ENCODE measurements at places on chromosomes 16 and 17.

DNA sequence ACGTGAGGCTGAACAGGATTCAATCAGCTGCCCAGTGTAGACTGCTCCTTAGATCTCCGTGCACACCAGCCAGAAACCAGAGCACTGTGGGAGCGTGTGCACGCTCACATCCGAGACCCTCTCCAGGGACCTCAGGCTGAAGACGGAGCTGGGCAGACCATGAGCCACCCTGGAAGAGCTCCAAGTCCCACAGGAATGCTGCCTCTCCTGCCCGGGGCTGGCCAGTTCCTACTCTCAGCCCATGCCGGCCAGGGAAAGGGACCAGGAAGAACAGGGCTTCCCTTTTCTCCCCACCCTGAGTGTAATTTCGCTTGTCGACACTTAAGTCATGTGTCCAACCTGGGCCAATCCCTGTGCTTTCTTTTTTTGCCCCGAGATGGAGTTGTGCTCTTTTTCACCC, 6.9 kb downstream of the ALYREF start:
- no peak for DNase-seq

- no peak for DNase-seq
These were observed 2.3 kb upstream of the CLUH start for GRCh38 chr17:2713881-2714280.

- no peak for DNase-seq
These were observed 24.1 kb downstream of the NPTX1 start for GRCh38 chr17:80452173-80452915.

DNA sequence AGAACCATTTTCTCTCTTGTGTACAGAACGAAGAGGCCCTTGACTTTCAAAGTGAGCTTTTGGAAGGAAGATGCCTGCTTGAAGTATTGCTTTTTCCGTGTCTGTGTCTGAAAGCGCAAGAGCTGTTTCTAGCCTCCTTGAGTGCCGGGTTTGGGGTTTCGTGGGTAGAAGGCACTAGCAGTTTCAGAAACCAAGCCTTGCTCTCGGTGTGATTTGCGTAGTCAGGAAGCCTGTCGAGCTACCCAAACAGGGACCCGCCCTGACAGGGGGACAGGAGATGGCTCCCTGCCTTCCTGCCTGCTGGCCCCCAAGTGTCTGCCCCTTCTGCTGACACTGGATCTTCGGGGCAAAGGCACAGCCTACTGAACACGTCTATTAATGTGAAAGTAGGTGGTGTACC, 322.0 kb downstream of the MAF start:
- DNase-seq: no peak

DNA sequence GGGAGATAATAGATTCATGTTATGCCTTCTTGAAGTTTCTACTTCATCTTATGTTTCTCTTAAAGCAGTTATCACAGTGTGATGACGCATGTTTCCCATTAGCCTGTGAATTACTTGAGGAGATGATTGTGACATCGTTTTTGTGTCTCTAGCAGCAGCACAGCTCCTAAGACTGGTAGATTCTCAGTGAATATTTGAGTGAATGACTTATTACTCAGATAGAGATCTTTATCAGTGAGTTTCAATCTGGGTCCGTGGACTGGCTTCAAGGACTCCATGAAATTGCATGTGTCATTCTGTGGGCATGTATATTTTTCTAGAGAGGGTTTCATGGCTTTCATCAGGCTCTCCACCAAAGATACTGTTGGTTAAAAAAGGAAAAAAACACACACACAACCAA, 29.9 kb downstream of the YPEL2 start:
- no peak for DNase-seq

DNA sequence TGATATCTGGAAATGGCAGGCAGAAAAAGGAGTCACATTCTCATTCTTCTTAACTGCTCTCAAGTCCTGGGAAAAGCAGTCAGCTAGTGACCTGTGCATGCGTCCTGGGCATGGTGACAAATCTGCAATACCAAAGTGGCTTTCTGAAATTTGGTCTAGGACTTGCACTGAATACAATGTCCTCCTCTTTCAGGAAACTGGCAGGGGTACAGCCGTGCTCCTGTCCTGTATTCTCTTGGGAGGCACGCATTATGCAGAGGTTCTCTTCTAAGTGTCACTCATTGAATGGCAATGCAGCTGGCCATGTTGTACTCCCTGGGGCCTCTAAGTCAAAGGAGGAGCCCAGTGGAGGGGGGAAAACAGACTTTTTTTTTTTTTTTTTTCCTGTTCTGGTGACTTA, 10.6 kb downstream of the PHF12 start:
- no peak for DNase-seq

DNA sequence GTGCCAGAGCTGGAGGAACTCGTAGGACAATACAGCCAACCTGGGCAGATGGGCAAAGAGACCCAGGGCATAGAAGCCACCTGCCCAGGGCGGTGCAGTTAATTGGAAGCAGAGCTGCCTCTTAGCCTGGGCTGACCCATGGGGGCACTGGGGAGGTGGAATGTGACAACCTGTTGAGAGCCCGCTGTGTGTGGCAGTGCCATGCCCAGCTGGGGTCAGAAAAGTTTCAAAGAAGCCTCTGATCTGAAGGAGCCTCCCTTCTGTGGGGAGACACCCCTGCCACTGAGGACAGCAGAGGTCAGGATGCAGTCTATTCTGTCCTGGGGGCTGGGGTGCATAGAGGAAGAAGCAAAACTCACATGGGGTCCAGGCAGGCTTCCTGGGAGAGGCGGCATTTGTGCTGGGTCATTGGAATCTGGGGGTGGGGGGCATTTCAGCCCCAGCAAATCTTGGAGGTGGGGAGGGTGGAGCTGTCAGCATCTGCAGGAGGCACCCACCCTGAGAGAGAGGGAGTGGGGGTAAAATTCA, 176.1 kb upstream of the CIBAR2 start:
- DNase-seq: no peak

GRCh38 chr16:6034511-6034910, 936.9 kb upstream of the EEF2KMT start:
- DNase-seq: no peak

DNA sequence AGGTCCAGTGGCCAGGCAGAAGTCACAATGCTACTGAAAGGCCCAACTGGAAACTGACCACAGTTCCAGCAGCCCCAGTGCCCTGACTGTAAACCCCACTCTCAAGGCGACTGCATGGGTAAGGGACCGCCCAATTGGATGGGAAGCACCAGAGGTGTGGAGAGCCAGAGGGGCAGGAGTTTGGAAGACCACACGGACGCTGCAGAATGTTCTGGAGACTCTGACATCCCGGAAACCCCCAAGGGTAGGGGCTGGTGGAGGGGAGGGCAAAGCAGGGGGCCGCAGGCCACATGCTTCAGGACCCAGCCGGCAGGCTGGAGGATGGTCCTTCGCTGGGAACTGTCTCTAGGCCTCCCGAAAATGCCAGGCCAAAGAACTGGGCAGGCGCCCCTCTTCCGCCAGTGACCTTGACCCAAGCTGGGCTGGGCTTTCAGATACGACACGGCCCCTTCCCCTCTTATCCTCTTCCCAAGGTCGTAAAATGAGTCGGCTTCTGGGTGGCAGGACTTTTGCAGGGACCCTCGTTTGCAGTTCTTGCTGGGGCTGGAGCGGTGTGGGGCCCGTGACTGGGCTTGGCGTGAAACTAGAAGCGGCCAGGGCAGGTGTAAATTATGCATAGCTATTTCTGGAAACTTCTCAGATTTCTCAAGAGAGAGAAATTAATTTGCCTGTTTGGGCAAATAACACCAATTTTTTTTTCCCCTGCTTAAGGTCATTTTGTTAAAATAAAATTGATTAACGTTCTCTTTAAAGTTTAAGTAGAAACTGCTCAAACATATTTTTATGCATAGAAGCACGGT, 110.2 kb downstream of the C16orf78 start:
- no peak for DNase-seq

- DNase-seq: no peak
These were observed 24.5 kb downstream of the FCSK start for GRCh38 chr16:70478912-70479341.

DNA sequence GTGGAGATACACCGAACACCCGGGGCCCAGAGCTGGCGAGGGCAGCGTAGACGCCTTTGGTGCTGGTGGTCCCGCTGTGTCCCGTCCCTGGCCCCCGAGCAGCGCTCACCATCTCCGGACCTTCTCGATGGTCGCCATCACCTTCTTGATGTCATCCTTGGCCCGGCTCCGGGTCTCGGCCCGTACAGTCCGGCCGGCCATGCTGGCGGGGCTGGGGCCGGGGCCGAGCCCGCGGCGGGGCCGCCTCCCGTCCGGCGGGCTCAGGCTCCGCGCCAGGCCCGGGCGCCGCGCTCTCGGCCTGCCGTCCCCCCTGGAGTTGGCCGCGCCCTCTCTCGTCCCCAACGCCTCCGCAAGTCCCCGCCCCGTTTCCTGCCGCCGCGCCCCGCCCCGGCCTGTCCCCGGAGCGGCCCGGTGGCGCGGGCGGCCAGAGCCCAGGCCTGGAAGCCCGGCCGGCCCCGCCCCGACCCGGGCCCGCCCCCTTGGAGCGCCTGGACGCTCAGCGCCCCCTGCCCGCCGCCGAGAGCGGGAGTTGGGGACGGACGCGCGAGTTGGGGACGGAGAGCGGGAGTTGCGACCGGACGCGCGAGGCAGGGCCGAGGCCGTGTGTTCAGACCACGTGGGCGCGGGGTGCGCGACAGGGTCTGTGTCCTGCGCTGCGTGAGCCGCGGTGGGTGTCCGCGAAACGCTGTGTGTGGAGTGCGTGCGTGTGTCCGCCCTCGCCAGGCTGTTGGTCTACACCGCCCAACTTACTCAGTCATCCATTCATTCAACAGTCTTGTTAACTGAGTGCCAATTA, at the start of gene BCL7C:
BCL7C (minus strand) TSS at position 334 of the 796 bp plus-strand sequence; CDS start at position 201, 133 bp downstream.
- DNase-seq: peak; percentile 90

DNA sequence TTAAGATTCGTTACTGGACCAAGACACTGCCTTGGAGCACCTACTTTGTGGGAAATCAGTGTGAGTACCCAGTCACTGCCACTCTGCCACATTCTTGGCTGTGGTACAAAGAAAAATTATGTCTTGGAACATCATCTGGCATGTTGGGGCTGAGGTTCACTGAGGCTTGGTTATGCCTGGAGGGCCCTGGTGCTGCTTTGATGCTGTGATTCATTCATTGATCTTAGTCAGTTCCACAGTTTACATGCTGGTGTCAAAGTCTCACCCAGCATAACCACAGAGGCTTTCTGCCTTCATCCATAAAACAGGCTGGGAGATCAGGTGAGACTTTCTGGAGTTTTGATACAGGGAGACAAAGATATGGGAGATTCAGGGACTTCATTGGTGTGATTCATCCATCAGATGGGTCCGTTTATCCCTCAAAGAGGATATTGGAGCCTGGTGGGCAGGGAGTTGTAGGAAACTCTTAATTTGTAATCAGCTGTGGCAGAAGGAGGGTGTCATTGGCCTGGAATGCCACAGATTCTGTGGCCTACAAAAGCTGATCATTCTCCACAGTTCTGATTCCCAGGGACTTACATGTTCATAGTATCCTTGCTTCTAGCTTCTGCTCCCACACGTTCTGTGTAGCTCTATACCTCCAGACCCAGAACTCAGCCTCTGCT, 322.5 kb downstream of the PMP22 start:
- DNase-seq: no peak

GRCh38 chr16:54630284-54630967, 300.2 kb upstream of the IRX5 start:
- no peak for DNase-seq

- peak; percentile 73 for DNase-seq
These were observed 65.9 kb upstream of the SDK2 start for GRCh38 chr17:73710095-73710592.

DNA sequence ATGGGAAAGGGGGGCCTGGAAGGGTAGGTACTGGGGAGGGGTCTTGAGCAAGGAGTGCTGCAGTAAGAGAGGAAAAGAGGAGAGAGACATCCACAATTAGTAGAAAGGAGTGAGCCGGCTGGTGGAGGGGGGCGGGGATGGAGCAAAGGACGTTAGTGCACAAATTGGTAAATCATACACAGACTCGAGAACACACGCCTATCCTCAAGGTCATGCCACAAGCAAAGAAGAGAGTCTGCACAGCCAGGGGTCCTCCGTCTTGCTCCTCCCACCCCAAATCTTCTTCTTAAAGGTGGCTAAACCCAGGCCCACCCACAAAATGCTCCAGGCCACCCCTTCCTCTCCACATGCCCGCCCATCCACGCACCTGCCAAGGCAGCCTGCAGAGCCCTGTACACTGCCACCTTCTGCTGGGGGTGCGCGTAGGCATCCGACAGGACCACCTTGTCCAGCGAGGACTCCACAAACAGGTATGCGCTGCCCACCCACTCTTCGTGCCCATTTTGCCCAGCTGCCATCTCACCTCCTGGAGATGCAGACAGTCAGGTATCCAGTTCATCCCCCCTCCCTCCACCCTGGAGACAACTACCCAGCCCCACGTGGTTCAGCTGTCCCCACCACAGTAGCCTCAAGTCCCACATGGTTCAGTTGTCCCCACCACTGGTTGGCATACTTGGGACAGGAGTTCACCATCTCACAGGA, 3.4 kb downstream of the TRADD start:
- DNase-seq: no peak

DNA sequence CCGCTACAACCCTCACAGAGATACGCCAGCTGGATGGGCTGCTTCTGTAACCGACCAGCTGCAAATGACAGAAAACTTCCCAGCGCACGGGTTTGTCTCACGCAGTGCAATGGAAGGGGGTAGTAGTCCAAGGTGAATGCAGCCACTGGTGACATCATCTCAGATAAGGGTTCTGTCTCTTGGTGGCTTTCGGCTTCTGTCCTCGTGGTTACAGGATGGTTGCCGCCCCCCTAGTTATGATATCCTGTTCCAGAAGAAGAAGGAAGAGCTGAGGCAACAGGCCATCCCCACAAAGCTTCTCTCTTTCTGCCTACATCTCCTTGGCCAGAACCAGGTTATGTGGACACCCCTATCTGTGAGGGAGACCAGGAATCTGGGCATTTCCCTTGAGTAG, 40.3 kb upstream of the BAHCC1 start:
- peak; percentile 79 for DNase-seq

DNA sequence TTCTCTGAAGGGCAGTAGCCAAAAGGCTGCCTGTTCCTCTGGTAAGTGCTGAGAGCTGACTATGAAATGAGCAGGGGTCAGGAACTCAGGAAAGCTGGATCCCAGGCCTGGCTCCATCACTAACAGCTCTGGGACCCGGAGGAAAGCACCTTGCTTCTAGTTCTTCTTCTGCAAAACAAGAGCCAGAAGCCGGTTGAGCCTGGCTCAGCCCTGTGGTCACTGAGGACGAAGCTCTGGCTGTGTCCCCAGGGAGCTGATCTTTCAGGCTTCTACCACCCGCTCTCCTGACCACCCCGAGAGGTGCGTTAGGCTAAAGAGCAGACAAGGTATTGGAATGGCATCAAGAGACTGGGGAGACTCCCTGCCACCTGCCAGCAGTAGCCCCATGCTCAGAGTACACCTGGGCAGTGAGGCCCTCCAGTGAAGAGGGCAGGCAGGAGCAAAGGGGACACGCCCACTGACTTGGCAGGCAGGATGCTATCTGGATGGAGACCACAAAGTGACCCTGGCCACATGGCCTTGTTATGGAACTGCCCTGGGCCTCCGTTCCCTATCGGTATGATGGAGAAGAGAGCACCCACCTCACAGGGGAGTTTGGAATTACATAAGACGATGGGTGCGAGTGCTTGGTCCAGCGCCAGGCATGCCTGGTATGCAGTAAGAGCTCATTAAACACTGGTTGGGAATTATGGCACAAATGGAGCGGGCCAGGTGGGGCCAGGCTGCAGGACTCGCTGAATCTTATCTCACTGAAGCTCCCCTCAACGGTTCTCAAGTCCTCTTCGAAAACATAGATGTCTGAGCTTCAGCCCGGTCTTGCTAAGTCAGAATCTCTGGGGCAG, 61.4 kb downstream of the COG7 start:
- DNase-seq: no peak
